ENCODE measurements at places on chromosomes 3 and 15.
A peak's percentile ranks its signal among the peaks of the same experiment; 100 is the strongest.

DNA sequence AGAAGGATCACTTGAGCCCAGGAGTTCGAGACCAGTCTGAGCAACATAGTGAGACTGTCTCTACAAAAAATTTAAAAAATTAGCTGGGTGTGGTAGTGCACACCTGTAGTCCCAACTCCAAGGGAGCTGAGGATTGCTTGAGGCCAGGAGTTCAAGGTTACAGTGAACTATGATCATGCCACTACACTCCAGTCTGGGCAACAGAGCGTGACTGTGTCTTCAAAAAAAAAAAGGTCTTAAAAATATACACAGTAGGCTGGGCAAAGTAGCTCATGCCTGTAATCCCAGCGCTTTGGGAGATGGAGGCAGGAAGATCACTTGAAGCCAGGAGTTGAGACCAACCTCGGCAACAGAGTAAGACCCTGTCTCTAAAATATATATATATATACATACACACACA lies 11.2 kb upstream of the CAMK1 start:
- DNase-seq, result no peak

GRCh38 chr15:83278191-83278590 lies 6.3 kb downstream of the BNC1 start:
- DNase-seq, result no peak

DNA sequence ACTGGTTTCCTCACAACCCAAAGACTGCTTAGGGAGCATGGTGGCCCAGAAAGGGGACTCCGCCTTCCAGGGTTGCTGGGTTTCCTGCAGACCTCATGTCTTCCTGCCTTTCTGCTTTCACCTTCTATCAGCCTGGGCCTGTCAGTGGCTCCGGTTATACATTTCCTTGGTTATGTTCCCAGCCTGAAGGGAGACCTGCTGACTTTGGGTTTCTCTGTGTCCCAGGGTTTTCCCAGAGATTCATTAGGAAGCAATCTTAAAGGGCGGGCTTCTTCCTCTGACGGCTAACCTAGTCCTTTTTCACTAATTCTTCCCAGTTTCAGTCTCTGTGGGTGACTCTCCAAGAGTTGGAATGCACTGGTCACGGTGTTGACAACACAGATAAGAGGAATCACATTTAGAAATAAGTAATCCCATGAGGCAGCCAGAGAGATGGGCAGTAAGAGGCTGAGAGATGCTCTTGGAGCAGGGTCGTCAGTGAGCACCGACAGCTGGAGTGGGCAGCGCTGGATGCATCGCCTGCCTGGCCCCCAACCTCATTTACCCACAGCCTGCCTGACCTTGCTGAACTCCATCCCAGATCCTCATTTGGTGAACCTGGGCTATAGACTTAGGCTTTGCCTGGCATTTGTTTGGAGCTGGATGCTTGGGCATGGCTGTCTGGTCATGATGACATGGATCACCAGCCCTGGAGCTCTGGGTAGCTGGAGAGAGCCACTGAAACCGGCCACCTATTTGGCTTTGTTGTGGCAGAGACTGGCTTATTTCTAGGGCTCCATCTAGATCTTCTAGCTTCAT lies 10.0 kb upstream of the EHD4 start:
- DNase-seq, result no peak

DNA sequence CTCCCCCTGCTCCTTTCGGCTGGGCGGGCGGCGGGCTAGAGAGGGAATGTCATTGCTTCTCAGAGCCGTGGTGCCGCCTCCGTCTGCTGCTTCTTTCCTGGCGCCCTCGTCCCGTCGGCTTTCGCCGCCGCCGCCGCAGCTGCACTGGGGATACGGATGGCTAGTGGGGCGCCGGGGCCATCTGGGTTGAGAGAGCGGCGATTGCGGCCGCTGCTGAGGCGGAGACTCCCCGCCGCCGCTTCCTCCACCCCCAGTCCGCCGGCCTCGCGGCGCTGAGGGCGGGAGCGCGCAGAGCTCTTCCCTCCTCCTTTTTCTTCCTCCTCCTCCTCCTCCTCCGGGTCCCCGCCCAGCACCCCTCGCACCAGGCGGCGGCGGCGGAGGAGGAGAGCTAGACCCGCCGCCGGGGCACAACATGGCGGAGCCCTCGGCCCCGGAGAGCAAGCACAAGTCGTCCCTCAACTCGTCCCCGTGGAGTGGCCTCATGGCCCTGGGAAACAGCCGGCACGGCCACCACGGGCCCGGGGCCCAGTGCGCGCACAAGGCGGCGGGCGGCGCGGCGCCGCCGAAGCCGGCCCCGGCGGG lies at the start of gene STT3B:
Gene STT3B, plus strand, starts transcription at position 339 of the 582 bp plus-strand sequence. Its CDS starts 74 bp downstream, at position 413.
- DNase-seq, result peak; percentile 71

DNA sequence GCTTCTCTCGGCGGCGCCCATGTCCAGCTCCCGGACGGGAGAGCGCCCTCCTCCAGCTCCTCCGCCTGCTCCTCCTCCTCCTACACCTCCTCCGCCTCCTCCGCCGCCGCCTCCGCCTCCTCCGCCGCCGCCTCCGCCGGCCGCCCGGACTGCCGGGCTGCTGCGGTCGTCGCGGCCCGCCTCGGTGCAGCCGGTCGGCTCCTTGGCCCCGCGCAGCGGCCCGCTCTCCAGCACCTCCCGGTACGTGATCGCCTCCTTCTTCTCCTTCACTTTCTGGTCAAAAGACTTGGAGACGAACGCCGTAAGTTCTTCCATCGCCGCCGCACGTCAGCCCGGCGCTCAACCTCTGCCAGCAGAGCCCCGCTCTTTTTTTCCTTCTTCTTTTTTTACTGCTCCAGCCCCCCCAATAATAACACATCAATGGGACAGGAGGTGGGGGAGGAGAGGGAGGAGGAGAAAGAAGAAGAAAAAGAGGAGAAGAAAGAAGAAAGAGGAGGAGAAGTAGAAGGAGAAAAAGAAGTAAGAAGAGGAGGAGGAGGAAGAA lies 438 bp downstream of the SHOX2 start:
- DNase-seq, result peak; percentile 29

DNA sequence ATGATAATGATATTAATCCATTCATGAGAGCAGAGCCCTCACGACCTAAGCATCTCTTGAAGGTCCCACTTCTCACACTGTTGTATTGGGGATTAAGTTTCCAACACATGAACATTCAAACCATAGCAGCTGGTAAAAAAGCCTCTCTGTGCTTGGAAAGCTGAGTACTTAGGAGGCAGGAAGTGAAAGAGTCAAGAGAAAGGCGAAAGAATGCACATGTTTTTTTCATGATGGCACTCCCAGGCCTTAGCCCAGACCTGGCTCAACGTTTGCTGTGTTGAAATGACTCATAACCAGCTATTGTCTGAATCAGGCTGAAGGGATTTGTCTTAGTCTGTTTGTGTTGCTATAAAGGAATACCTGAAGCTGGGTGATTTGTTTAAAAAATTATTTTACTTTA lies 84.4 kb upstream of the RGMA start:
- no peak for DNase-seq

DNA sequence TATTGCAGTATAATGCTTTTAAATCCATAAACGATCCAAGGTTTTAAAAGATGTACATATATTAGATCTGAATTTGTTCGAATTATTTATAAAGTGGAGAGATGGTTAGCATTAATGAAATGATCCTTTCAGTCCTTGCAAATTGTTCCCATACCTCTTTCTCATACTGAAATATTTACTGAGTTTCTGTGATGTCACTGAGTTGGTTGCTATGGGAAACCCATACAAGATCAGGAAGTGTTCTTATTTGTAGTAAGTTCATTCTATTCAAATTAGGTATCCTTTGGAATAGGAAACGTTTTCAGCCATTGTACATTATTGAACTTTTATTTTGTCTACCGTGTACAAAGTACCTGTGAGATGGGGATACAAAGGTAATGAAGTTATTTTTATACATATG lies 73.2 kb upstream of the CHL1 start:
- DNase-seq, result no peak

GRCh38 chr15:67745073-67746006 lies 80.0 kb upstream of the SKOR1 start:
- DNase-seq, result no peak

DNA sequence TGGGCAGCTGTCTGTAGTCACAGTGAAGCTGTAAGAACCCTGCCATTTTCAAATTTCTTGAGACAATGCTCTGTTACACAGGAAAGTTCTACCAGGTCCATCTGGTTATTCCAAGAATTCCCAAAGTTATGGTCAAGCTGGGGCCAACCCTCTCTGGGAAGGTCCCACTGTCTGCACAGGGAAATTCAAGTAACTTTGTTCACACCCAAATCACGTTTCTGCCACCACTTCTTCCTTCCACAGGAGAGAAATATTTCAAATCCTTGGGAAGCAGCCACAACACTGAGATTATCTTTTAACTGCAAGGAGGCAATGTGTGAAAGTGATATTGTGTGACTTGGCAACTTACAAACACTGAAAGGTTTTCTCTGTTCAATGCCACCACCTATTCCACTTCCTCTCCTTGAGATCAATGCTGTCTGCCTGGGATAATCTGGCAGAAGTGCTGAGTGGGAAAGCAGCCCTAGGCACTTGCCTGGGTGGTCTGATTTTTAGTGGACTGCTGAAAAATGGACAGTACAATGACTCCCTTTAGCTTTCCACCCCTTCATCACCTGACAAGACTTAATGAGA lies 5.6 kb downstream of the SCAMP2 start:
- DNase-seq, result no peak

DNA sequence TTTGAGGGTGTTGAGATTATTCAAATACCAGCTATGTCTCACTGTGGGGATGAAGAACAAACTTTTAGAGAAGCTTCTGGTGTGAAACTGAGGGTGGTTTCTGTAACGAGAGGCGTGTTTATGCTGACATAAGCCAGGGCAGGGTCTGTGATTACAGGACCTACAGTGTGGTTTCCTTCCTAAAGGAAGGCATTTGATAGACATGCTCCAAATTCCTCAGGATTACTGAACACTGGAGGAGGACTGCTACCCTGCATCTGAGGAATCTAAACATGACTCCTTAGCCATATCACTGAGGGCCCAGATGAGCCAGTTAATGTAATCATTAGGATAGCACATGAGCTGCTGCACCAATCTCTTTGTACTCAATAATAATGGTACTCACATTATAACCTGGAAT lies 328.4 kb upstream of the UMPS start:
- no peak for DNase-seq

- DNase-seq, result no peak
Measured at GRCh38 chr3:149145974-149146373, 16.5 kb downstream of the HPS3 start.

DNA sequence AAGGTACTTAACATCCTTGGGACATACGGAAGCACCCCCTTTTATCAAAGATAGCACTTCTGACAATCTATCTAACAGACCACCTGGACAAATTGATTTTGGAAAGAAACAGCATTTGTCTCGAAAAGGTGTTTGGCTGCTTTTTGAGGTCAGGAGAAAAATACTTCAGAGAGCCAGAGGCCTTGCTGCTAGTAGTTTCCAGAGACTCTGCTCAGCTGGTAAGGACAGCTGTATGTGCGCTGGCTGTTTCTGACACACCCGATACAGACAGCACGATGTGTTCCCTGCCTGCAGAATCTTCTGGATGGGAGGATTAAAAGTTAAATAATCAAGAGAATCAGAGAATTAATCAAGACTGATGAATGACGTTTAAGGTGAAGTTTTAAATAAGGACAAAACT lies 15.6 kb upstream of the GYG1 start:
- no peak for DNase-seq

- no peak for DNase-seq
Measured at GRCh38 chr3:108100906-108101660, 10.3 kb upstream of the CD47 start.

DNA sequence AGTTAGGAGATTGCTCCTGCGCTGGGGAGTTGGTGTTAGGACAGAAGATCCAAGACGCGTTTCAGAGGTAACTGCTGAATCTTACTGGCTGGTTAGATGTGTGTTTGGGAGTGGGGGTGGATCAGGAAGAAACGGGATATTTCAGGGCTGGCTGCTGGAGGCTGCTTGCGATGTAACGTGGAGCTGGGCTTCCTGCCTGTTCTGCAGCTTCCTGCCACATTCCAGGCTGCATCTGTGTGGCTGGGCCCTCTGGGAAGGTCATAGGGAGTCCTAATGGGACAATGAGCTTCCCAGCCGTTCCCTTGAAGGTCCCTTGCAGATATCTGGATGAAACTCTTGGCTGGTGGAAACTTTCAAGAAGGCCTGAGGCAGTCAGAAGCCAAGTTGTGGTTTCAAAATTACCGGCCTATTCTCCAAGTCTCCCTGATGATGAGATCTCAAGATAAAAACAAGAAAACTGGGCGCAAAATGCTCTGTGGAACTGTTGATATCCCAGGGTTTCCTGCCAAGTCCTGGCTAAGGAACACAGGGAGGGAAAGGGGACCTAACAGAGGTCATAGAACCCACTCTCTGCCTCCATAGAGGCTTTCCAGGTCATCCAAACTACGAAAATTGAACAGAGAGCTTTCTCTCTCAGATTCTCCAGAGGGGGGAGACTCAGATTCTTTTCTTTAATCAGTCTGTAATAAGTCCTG lies 67.0 kb downstream of the NOX5 start:
- DNase-seq, result no peak

DNA sequence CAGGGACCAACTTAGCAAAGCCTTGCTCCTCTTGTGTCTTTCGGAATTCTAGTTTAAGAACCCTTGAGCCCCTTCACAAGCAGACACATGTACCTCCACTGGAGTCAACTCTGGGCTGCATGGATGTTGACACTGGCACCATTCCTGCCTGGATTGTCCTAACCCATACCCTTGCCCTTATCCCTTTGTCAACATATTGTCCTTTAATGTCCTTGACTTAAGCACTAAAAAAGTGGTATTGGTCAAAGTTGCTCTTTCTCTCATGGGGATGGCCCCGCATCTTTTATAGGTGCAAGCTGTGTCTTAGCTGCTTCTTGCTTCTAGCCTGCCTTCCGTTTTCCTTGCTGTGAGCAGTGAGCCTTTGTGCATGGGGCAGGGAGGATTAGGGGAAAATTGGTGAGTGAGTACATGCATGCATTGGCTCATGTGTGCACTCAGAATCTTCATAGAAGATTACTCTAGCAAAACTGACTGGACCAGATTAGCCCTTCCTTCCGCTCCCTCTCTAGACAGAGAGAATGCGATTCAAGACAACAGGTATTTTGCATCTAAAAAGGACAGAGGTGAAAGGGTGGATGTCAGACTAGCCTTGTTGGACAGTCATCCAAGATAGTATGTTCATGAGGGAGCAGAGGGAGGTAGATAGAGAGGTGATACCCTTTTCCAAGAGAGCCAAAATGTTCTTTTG lies 42.4 kb downstream of the TGFBR2 start:
- DNase-seq, result no peak

DNA sequence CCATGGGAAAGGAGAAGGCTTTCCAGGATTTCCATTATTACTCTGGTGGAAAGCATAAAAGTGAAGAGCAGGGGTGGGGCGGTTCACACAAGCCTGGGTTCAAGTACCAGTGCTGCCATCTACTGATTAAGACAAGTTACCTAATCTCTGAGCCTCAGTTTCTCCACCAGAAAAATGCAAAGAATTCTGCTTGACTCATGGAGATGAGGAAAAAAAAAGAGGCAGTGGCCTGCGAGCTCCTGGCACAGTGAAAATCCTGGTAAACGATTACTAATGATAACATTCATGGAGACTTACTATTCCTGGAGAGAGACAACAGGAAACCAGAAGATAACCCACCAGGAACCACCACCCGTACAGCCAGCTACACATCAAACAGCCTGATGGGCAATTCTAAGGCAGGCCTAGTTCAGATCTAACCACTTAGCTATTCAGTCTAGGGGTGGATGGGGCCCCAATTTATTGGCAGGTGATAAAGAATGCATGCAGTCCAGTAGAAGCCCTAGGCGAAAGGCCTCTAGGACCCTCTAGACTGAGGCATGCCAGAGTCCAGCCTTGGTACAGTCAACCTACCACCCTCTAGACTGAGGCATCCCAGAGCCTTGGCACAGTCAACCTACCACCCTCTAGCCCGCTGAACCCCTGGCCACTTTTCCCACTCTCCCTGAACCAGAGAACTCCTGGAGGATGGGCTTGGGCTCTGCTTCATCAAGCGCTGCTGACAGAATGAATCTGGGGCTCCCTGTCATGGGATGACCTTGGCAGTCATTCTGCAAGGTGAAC lies 2.5 kb downstream of the AMOTL2 start:
- no peak for DNase-seq

- DNase-seq, result no peak
Measured at GRCh38 chr15:50341616-50342136, 13.3 kb downstream of the GABPB1 start.
